ENCODE measurements at places on chromosomes 1 and 21.

DNA sequence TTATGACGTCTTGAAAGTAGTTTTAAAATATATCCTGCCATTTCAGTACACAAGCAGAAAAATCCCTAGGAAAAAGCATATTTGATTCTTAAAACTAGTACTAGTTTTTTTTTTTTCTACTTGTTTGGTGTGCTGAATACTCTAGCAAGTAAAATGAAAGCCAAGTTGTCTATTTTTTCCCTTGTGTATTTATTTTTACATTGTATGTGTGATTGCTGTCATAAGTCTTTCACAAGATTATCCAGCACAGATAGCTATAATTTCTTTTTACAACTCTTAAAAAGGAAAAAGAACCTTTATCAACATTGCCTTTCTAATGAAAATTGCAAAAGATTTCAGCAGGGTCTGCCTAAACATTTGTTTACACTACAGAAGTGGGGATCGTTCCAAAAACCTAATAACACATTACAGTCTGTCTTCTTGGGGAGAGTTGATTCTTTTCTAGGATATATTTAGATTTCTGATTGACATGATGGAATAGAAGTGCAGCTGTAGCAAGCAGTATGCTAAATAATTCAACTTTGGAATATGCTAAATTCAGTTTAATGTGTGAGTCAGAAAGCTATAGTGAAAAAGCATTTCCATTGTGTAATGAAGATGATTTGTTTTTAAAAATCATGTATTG, 2.5 kb downstream of the DR1 start:
- DNase-seq: no peak

DNA sequence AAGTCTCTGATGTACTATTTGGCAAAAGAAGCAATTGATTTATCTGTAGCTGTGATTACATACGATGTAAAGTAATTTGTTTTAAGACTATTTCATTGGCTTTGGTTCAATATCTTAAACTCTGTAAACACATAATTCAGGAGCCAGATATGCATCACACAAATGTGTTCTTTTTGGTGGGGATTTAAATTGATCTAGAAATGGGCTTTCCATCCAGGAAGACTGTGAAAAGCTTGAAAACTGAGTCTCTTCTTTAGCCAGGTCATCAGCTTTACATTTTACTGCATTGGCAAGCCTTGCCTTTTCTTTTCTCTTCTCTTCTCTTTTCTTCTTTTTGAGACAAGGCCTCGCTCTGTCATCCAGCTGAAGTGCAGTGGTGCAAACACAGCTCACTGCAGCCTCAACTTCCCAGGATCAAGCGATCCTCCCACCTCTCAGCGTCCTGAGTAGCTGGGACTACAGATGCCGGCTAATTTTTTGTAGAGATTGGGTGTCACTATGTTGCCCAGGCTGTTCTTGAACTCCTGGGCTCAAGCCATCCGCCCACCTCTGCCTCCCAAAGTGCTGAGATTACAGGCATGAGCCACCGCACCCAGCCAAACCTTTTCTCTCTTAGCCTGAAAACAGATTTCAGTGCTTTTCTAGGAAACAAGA, 1.4 kb downstream of the RCAN3 start:
- no peak for DNase-seq

DNA sequence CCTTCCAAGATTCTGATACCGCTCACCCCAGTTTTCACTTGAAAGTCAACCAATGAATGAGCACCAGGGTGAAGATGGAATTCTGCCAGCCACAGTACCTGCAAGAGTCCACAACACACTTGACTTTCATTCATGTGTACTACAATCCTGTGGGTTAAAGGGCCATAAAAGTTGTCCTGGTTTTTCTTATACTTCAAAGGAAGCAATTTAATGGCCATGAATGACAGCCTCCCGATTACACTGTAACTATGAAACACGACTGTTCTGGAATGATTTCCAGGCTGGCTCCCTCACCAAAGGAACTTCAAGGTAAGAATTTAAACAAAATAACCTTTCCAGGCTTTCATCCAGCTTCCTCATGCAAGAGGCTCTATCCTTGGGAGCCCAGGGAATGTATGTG, 502.8 kb downstream of the SMYD3 start:
- DNase-seq: no peak

DNA sequence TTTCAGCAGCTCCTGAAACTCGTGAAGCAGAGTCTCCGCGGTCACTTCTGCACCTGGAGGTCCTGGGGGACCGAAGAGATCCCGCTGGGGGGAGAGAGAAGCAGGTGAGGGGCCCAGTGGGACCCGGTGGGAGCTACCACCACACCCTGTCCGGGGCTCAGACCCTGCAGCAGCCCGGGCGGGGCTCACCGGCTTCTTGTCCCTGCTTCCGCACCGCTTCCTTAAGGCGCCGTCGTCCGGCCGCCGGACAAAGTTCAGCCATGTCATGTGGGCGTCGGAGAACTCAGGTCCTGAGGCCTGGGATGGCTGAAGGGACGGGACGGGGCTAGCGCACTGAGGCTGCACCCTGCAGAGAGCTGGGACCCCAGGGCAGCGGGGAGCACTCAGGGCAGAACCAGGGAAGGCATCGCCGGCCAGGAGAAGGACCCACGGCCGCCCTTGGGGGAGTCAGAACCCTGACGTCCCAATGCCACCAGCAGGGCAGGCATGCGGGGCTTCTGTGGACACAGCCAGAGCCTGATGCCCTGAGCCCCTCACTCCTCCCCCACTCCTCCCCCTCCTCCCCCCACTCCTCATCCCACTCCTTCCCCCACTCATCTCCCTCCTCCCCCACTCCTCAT, 2.2 kb downstream of the C1QTNF12 start:
- no peak for DNase-seq

DNA sequence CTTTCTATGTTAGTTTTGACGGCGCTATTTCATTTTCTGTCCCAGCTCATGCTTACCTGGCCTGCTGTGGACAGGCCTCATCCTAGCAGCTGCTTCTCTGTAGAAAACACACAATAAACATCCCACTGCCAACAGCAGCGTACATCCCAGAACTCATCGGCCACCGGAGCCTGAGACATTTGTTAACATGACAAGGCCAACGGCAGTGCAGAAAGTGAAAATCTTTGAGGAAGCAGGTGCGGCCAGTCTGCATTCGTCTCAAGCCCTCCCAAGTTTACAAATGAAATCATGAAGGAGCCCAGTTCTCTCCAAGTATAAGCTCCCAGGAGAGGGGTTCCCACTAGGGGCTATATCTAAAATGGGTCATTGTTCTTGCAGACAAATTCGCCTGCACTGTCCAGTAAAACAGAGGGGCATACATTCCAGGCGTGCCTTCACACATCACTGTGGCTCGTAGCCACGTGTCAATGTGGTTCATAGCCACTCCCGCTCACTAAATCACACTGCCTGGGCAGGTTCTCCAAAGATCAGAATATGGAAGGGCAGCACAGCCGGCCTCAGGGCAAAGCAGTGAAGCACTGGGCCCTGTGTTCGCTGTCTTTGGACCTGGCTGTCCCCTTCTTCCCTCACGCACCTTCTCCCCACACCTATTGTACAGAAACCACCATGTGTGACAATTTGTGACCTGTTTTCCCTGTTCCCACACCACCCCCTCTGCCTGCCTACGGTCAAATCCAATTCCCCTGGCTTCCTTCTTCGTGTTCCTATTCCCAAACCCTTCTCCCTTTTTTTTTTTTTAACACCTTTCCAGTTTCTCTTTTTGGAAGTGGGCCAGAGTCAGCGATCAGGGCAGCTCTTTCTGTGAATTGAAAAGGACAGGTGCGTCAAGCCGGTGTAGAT, 27.0 kb upstream of the ABCG1 start:
- DNase-seq: no peak

DNA sequence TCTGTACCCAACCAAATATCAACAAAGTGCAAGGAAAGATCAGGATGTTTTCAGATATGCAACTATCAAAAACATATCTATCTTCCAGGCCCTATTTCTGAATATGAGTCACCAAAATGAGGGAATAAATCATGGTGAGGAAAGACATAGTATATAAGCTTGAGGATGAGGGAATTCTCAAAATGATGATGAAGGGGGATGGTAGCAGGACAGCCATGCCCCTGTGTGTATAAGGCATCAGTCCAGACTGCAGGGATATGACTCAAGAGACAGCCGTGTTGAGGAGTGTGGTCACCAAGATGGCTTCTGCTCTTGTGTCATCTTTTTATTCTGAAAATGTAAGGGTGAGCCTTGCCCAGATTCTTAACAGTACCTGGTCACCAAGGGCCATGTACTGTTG, 4.4 kb upstream of the WDR64 start:
- DNase-seq: no peak

DNA sequence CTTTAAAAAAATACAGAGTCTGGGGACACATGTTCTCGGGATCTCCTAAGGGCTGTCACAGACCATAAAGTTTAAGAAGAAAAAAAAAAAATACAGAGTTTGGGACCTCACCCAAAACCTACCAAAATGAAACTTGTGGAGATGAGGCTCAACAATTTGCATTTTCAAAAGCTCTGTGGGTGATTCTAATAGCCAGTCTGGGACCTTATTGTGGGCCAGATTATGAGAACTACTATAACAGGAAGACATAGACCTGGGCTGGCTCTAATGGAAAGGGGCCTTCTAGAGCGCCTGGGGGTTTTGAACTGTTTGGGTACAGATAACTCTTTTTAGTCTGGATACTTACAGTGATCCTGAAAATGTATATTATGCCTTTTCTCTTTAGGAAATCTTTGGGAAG, 69.1 kb downstream of the LAMC1 start:
- DNase-seq: no peak

- no peak for DNase-seq
Observed at GRCh38 chr1:16371725-16372124, 4.7 kb downstream of the SZRD1 start.

DNA sequence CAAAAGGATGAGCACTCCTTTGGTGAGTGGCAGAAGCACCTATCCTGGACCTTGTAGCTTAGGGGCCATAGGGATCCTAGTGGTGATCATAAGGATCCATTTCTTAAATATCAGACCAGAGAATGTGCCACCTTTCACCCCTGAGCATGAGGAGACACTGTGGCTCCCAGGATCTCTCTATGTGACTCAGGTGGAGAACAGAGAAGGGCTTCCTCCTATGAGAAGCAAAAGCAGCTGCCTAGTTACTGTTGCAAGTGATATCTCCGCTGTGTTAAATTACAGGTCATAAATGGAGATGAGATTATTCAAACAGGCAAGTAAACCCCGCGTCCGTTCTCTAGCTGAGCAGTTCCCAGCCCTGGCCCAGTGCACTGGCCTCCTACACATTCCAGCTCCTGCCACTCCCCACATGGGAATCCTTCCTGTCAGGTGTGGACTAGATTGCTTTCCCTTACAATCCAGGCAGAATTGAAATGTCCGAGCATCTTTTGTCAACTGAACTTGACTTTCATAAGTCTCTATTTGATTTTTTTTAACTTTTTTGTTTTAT, 26.3 kb downstream of the CLEC20A start:
- DNase-seq: no peak

GRCh38 chr1:221517961-221518360, 223.9 kb downstream of the DUSP10 start:
- no peak for DNase-seq

DNA sequence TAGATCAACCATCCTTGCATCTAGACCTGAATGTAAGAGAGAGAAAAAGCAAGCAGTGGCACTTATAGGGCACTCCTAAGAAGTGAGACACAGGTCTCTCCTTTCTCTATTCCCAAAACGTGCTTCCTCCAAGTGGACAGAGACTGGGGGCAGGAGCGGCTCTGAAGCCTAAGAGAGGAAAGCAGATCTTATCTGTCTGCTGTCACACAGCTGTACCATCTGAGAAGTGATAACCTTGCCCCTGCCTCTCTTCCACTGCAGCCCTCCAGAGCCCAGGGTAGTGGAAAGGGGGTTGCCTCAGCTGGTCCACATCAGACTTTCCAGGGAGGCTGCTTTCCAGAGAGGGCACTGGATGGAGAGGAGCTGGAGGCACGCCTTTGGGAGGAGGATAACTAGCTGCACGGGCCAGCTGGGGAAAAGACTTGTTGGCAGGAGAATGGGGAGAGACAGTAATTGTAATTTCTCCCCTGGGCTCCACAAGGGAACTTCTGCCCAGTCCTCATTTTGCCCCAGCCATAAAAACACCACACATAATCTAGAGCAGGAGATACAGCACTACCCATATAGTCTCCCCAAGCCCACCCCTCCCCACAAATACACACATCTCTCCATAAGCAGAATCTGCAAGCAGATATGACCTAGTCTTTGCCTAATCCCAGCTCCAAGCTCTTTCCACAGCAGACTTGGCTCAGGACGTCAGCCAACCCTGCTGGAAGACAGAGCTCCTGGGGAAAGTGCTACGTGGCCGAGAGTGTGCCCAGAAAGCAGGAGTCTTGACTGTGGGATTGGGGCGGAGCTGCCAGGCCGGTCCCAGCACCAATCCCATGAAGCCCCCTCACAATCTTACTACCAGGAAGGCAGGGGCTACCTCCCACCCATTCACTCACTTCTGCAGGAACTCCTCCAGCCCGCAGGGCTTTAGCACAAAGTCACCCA, 31.2 kb downstream of the PIK3C2B start:
- DNase-seq: no peak

- DNase-seq: no peak
Observed at GRCh38 chr1:167927046-167927754, 9.3 kb upstream of the DCAF6 start.

DNA sequence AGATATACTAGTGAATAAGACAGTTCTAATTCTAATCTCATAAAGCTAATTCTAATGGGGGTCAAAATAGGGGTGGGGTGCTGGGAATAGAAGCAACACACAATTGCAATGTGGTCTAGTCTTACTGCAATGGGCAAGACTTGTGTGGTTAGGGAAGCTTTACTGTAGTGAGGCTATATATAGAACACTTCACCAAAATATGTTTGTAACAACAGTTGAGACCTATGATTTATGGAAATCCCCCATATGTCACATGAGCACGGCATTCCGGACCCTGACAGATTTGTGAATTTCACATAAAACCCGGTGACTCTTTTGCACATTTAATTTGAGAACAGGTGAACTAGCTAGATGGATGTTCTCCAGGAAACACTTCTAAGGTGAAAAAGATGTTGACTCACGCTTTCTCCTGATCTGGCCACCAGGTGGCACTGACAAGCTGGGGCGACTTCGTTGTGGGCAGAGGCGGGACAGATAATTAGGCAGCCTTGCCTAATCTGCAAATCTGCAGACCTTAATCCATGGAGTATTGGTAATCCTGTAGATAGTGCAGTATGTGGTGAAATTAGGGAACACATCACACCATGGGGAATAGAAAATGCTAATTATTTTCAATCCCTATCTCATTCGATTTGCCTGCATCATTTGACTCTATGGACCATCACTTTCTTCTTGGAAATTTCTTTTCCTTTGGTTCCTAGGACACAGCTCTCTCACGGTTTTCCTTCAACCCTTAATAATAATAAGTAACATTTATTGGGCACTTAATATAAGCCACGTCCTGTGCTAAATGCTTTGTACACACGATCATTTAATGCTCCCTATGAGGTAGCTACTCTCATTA, 37.7 kb downstream of the KIAA0040 start:
- DNase-seq: peak; percentile 65

DNA sequence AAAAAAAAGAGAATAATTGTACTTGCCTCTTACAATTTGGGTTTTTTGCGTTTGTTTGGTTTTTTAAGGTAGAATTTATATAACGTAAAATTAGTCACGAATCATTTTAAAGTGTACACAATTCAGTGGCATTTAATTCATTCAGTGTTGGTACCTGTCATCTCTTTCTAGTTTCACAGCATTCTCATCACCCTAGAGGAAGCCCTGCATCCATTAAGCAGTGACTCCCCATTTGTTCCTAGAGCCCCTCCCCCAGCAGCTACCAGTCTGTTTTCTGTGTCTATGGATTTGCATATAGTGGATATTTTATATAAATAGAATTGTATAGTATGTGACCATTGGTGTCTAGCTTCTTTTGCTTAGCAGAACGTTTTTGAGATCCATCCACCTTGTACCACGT, 233.2 kb upstream of the FMN2 start:
- DNase-seq: no peak
